Neural progenitor cell (in vitro differentiated cells): ENCODE measurements at places on chromosomes 2 and 18. TPM values are rescaled to one million over a fixed set of nuclear protein-coding genes. Genes with fewer than 3 reads are reported as not detected.

Gene KIF1A
- 29.9 and 41.1 TPM in 2 replicates for total RNA-seq

Gene TUBA4B
- total RNA-seq: not detected in 2 replicates

- H3K36me3 ChIP-seq: no peaks in the 10 kb centered on the region
- H3K27me3 ChIP-seq: no peaks in the 10 kb centered on the region
- H3K4me1 ChIP-seq: no peaks in the 10 kb centered on the region
- no peak for DNase-seq
Observed at GRCh38 chr2:157172239-157172638, 85.3 kb upstream of the GALNT5 start.

- H3K27ac ChIP-seq: no peak overlapping the region
- no peaks in the 10 kb centered on the region for H3K36me3 ChIP-seq
- DNase-seq: no peak
Observed at GRCh38 chr2:106028192-106028591, 165.9 kb downstream of the UXS1 start.

- no peak overlapping the region for H3K4me3 ChIP-seq
- no peaks in the 10 kb centered on the region for H3K27me3 ChIP-seq
- DNase-seq: no peak
- H3K4me1 ChIP-seq: no peaks in the 10 kb centered on the region
- H3K27ac ChIP-seq: no peak overlapping the region
Observed at GRCh38 chr2:18910843-18911242, 321.5 kb upstream of the NT5C1B start.

GRCh38 chr2:188146888-188147287 lies 144.8 kb upstream of the GULP1 start:
- no peak overlapping the region for H3K27ac ChIP-seq
- DNase-seq: no peak
- no peaks in the 10 kb centered on the region for H3K4me1 ChIP-seq
- H3K4me3 ChIP-seq: no peak overlapping the region

- H3K27me3 ChIP-seq: peaks cover 4% of the 10 kb centered on the region
- no peak for DNase-seq
- H3K27ac ChIP-seq: no peak overlapping the region
- H3K4me1 ChIP-seq: no peaks in the 10 kb centered on the region
- H3K36me3 ChIP-seq: no peaks in the 10 kb centered on the region
- no peak overlapping the region for H3K4me3 ChIP-seq
Observed at GRCh38 chr2:27537287-27537686, 40.6 kb downstream of the GCKR start.

Gene ZAP70
- 0.37 TPM in 1 of 2 replicates, not detected in the other for total RNA-seq

- no peak overlapping the region for H3K4me3 ChIP-seq
- no peak for DNase-seq
- H3K27me3 ChIP-seq: no peaks in the 10 kb centered on the region
- H3K27ac ChIP-seq: no peak overlapping the region
- peaks cover 25% of the 10 kb centered on the region for H3K36me3 ChIP-seq
Observed at GRCh38 chr2:62873603-62874002, 168.1 kb downstream of the EHBP1 start.

Gene POTEI
- 1.8 and 2.4 TPM in 2 replicates for total RNA-seq

Gene IL36G
- 0.59 and 1.3 TPM in 2 replicates for total RNA-seq

Gene GAREM1
- 5.1 and 6.2 TPM in 2 replicates for total RNA-seq

Gene LIMS4
- total RNA-seq: 0.28 TPM in 1 of 2 replicates, not detected in the other

GRCh38 chr2:100749771-100750542 lies 70.0 kb upstream of the NPAS2 start:
- H3K27ac ChIP-seq: no peak overlapping the region
- H3K36me3 ChIP-seq: no peaks in the 10 kb centered on the region
- no peak overlapping the region for H3K4me3 ChIP-seq
- no peak for DNase-seq
- no peaks in the 10 kb centered on the region for H3K27me3 ChIP-seq

DNA sequence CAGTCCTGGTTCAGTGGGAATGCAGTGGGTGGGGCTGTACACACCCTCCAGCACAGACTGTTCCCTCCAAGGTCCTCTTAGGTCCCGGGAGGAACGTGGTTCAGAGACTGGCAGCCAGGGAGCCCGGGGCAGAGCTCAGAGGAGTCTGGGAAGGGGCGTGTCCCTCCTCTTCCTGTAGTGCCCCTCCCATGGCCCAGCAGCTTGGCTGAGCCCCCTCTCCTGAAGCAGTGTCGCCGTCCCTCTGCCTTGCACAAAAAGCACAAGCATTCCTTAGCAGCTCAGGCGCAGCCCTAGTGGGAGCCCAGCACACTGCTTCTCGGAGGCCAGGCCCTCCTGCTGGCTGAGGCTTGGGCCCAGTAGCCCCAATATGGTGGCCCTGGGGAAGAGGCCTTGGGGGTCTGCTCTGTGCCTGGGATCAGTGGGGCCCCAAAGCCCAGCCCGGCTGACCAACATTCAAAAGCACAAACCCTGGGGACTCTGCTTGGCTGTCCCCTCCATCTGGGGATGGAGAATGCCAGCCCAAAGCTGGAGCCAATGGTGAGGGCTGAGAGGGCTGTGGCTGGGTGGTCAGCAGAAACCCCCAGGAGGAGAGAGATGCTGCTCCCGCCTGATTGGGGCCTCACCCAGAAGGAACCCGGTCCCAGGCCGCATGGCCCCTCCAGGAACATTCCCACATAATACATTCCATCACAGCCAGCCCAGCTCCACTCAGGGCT lies 17.5 kb upstream of the FAHD2A start:
- no peaks in the 10 kb centered on the region for H3K36me3 ChIP-seq
- no peaks in the 10 kb centered on the region for H3K4me1 ChIP-seq
- no peak overlapping the region for H3K4me3 ChIP-seq
- DNase-seq: peak; percentile 76
- peaks cover 13% of the 10 kb centered on the region for H3K27me3 ChIP-seq

DNA sequence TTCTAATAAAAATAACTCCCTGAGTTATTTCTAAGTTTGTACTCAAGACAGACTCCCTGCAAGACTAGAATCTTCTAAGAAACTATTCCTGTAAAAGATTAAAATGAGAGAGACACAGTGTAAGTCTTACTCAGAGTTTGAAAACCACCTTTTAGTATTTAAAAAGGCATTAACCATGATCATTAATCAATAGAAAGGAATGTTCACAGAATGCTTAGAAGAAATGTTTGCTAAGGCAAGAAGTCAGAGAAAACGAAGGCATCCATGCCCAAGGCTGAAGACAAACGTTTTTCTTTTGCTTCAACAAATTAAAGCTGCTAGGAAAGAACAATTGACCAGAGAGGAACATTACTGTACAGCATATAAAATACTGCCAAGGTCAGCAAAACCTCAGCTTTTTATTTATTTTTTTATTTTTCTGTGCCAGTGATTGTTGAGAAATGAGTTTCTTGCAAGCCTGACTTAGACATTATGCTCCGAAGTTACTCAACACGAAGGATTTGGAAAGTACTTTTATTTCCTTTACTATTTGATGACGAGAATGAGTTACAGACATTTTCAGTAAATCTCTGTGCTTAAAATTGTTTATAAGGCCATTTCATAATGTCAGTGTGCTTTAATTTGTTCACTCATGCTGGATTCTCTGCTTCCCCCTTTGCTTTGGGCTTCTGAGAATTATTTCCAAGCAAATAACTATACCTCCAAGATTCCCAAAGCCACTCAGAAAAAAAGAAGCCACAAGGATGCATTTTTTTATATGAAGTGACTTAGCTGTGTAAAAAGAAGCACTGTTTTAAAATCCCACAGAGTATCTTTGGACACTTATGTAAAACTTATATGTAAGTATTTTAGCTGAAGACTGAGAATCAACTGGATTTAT lies 20.5 kb downstream of the RND3 start:
- no peak overlapping the region for H3K4me3 ChIP-seq
- no peaks in the 10 kb centered on the region for H3K27me3 ChIP-seq

Gene SNRNP27
- total RNA-seq: 89.2 and 131 TPM in 2 replicates

GRCh38 chr18:3667255-3668137 lies 217.5 kb downstream of the TGIF1 start:
- H3K4me1 ChIP-seq: peaks cover 27% of the 10 kb centered on the region
- H3K4me3 ChIP-seq: no peak overlapping the region
- no peak overlapping the region for H3K27ac ChIP-seq

DNA sequence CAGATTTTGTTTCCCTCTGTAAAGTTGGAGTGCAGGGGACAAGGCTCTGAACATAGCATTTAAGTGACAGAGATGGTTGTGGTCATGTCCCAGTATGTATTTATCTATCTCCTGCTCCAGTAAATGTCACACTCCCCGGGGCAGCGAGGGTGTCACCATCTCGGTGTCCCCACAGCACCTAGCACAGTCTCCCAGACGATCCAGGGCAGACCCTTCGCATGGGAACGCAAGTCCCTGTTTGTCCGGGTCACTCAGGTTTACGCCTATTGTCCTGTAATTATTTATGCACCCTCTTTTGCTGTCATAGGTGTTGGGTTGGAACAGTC lies 12.6 kb upstream of the NTSR2 start:
- H3K27me3 ChIP-seq: no peaks in the 10 kb centered on the region
- no peak overlapping the region for H3K27ac ChIP-seq
- peaks cover 16% of the 10 kb centered on the region for H3K4me1 ChIP-seq
- H3K36me3 ChIP-seq: no peaks in the 10 kb centered on the region
- DNase-seq: no peak

DNA sequence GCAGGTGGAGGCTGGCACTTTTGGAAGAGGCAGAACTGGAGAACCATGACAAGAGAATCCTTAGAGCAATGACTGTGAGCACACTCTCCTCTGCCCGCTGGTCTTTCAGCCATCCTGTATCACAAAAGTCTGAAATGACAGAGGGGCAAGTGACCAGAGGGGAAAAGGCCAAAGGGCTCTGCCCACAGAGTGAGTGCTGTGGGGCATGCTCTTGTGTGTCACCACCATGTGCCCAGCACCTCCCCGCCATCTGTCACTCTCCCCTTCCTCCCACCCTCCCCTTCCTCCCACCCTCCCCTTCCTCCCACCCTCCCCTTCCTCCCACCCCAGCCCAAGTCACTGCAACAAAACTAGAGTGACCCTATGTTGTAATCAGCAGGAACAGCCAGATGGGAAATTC lies 31.9 kb downstream of the DAW1 start:
- H3K27ac ChIP-seq: no peak overlapping the region
- no peak for DNase-seq
- no peaks in the 10 kb centered on the region for H3K36me3 ChIP-seq
- H3K4me3 ChIP-seq: no peak overlapping the region
- H3K27me3 ChIP-seq: no peaks in the 10 kb centered on the region

Gene MYO3B
- 16.8 and 27.3 TPM in 2 replicates for total RNA-seq

Gene SMC6
- total RNA-seq: 38.2 and 56.8 TPM in 2 replicates

GRCh38 chr2:32894119-32894728 lies 52.5 kb upstream of the LTBP1 start:
- H3K27me3 ChIP-seq: no peaks in the 10 kb centered on the region
- H3K36me3 ChIP-seq: no peaks in the 10 kb centered on the region
- no peak for DNase-seq
- no peak overlapping the region for H3K4me3 ChIP-seq
- no peak overlapping the region for H3K27ac ChIP-seq

DNA sequence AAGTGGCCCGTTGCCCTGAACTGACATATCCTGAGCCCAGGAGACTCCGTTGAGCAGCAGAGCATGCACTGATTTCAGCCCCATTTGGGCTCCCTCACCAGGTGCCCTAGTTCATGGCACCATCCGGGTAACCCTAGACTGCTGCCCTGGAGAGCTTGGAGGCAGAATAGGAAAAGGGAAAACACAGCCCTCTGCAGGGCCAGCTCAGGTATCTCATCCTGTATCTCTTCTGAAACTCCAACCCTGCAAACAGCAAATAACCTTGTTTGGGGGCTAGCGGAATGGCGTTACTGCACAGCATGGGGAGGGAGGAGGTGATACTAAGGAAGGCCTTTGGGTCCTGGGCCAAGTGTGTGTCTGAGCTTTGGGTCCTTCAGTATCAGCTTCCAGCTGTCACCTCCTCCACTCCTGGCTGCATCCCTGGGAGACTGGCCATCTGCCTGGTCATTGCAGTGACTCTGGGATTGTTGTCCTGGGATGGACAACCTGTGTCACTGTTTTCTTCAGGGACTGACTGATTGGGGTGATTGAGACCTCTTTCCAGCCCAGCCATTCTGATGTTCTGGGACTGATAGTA lies 233.8 kb upstream of the SKOR2 start:
- H3K36me3 ChIP-seq: no peaks in the 10 kb centered on the region
- no peaks in the 10 kb centered on the region for H3K27me3 ChIP-seq
- H3K4me1 ChIP-seq: no peaks in the 10 kb centered on the region
- H3K4me3 ChIP-seq: no peak overlapping the region

DNA sequence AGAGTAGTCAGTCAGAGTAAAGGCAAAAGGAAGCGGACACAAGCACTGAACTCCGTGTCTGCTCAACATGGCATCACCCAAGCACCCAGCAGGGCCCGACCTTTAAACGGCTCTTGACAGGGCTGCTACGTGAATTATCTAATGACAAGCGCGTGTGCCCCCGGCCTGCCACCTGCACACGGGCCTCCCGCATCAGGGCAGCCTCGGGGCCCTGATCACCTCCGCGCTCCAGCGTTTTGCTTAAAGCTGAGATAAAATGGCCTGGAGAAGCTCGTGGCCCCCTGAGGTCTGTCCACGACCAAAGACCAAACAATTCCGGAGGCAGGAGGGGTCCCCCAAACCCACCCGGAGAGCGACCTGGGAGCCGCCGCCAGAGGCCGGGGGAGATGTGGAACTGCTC lies 376 bp downstream of the NDUFA10 start:
- no peaks in the 10 kb centered on the region for H3K36me3 ChIP-seq
- peaks cover 6% of the 10 kb centered on the region for H3K4me1 ChIP-seq
- H3K27ac ChIP-seq: no peak overlapping the region
- H3K4me3 ChIP-seq: peak overlapping the region; percentile 99
- peak; percentile 26 for DNase-seq

DNA sequence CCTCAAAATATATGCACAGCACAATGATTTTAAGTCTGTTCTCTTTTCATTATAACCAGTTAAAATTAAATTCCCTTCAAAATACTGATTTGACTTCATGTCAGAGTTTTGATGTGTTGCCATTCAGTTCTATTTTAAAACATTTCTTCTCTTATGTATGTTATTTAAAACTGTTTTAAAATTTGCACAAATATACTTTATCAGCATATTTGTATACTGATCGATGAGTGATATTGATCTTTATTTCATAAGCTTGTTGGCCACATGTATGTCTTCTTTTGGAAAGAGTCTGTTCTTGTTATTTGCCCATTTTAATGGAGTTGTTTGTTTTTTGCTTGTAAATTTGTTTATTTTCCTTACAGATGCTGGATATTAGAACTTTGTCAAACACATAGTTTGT lies 496.3 kb upstream of the VWC2L start:
- H3K27ac ChIP-seq: no peak overlapping the region
- no peaks in the 10 kb centered on the region for H3K27me3 ChIP-seq
- no peak for DNase-seq
- H3K36me3 ChIP-seq: no peaks in the 10 kb centered on the region
- H3K4me1 ChIP-seq: no peaks in the 10 kb centered on the region
- H3K4me3 ChIP-seq: no peak overlapping the region

DNA sequence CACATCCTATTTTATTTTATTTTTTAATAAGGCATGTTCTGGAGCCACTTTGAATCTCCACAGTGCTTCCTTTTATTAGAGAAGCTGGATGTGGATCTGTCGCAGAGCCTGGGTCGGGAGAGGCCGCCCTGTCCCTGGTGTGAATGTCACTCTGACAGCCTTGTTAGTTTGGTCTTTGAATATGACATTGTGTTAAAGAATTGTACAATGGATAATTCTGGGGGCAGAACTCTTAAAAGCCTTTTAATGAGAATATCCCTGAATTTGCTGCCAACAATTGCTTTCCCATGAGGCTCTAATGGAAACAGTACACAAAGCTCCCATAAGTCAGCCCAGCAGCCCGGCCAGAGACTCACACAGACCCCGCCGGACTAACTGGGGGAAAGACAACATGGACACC lies 82.4 kb downstream of the MTCL1 start:
- no peak overlapping the region for H3K4me3 ChIP-seq
- no peak overlapping the region for H3K27ac ChIP-seq
- H3K36me3 ChIP-seq: no peaks in the 10 kb centered on the region
- no peak for DNase-seq
- H3K4me1 ChIP-seq: peaks cover 32% of the 10 kb centered on the region
